Activated CD4-positive, alpha-beta T cell treated with anti-CD3 and anti-CD28 coated beads, Interleukin-2, amount 50 U/mL, for 4 hours (primary cell): ENCODE measurements at places on chromosomes 2 and 18.
A peak's percentile ranks its signal among the peaks of the same experiment; 100 is the strongest.

DNA sequence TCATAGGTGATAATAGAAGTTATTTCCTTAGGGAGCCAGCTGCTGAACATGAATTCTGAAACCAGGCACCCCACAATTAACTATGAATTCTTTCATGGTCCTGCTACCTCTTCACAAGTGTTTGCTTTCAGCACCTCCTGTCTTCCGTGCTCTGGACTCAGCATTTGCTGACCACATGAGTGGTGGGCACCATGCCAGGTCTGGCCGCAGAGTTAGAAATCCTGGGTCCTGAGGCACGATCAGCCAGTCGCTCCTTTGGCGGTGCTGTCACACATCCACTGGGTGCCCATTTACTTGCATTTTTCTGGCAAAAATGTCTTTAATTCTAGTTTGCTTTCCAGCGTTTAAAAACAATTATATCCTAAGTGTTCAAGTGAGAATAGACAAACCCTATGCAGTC lies 196.4 kb upstream of the PXDN start:
- no peak for DNase-seq

GRCh38 chr18:67875060-67875459 lies 358.5 kb upstream of the DSEL start:
- DNase-seq: no peak

GRCh38 chr2:223856021-223856420 lies 18.6 kb upstream of the AP1S3 start:
- DNase-seq: no peak

- no peak for DNase-seq
Measured at GRCh38 chr2:167005096-167005495, 116.8 kb downstream of the XIRP2 start.

GRCh38 chr2:86020984-86021383 lies 84.7 kb downstream of the POLR1A start:
- no peak for DNase-seq

DNA sequence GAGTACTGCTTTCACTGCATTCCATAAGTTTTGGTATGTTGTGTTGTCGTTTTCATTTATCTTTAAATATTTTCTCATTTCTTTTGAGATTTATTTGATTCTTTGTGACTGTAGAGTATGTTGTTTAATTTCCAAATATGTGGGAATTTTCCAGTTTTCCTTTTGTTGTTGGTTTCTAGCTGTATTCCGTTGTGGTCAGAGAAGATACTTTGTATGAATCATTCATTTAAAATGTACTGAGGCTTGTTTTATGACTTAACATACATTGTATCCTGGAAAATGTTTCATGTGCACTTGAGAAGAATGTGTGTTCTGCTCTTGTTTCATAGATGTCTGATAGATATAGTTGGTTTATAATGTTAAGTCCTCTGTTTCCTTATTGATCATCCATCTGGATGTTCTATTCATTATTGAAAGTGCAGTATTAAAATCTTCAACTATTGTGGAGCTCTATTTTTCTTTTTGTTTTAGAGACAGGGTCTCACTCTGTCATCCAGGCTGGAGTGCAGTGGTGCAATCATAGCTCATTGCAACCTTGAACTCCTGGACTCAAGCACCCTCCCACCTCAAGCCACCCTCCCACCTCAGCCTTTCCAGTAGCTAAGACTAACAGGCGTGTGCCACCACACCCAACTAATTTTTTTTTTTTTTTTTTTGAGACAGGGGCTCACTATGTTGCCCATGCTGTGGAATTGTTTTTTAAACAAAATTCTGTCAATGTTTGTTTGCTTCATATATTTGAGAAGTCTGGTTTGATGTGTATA lies 96.8 kb downstream of the TAF4B start:
- DNase-seq: no peak

DNA sequence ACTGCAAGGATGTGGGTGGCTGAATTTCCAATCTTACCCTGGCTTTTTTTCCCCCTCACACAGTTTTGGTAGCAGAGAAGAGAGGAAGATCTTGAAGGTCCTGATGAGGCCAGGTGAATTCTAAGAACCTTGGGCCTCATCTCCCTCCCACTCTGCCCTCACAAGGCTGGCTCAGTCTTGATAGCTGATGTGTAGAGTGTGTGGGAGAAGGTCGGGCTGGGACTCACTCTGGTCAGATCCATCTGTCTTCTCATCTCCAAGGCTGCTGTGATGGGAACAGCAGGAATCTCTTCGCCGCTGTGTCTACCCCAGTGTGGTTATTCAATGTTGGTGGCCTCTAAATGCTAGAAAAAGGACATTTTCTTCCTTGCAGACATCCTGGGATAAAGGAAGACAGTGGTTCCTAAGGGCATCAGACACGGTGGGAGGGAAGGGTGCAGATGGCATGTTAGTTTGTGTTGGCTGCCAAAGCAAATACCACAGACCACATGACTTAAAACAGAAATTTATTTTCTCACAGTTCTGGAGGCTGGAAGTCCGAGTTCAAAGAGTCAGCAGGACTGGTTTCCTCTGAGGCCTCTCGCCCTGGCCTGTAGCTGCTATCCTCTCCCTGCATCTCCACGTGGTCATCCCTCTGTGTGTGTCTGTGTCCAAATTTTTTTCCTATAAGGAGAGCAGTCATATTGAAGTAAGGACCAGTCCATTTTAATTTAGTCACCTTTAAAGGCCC lies 37.6 kb upstream of the MGAT4A start:
- DNase-seq: peak; percentile 24

DNA sequence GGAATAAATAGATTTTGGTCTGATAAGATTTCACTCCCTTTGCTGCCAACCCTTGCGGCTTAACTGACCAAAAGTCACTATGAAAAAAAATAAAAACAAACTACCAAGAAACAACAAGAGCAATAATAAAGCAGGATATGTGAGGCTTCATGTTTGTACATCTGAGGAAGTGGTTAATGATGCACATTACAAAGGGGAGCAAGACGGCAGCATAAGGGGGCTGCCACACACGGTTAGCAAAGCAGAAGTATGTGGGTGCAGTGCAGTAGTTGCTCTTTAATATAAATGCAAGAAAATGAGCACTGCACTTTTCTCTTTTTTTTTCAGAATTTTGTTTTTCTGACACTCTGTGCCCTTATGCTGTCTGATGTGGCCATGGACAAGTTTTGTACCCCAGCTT lies 377.1 kb upstream of the CNTNAP5 start:
- no peak for DNase-seq

DNA sequence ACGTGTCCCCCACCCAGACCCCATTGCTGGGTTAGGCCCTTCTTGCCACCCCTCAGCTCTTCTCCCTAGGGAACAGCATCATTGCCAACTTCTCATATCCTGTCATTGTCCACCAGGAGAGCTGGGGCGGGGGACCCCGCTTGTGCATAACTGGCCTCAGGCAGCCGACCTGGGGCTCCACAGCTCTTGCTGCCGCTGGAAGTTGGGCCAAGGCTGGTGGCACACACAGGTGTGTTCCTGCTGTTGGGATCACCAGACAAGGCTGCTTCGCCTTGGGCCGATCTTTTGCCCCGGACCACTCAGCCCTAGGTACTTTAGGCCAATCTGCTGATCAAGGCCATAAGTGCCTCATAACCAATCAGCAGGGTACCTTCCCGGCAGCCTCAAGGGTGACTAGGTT lies 28.6 kb downstream of the TPRKB start:
- no peak for DNase-seq

- DNase-seq: no peak
Measured at GRCh38 chr2:20525041-20526035, 78.5 kb downstream of the RHOB start.

GRCh38 chr18:56235071-56235470 lies 403.3 kb downstream of the TXNL1 start:
- DNase-seq: no peak

DNA sequence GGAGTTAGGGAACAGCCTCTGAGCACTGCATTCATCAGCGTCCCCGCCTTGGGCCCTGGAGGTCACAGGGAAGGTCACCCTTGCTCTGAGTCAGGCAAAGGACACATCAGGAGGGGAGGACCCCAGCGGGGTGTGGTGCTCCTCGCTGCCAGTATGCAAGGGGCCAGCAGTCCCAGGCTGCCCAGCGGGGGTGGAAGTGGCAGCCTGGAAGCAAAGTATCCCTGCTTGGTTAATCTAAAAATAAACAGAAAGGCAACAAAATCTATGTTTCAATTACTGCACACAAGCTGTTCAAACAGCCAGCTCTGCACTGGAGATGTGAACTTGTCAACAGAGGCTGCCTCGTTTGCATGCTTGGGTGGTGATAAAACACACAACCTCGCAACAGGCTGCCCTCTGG lies 164.1 kb downstream of the KLHL29 start:
- no peak for DNase-seq
